ENCODE measurements at places on chromosomes 12 and 14. TPM values are rescaled to one million over a fixed set of nuclear protein-coding genes. Genes with fewer than 3 reads are reported as not detected.

DNA sequence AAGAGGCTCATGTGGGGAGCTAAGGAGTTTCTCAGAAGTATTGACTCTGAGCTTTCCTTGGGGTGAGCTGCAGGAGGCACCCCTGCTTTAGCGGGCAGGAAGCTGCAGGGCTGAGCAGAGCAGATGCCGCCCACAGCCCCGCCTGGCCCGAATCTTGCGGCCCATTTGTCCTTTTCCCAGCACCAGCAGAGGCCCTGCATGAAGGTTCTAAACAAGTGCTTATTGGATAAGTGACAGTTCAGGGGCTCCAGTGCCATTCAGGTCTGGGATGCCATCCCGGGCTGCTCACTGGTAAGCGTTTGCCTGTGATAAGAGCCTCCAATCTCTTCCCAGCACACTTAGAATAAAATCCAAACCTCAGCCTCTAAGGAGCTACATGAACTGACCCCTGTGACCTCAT is 11.4 kb downstream of the RILPL1 start:
- no peak for DNase-seq

GRCh38 chr14:65349100-65349499 is 63.4 kb upstream of the FUT8 start:
- no peak for DNase-seq

- no peak for DNase-seq
Observed at GRCh38 chr14:93655078-93655750, 133.1 kb downstream of the PRIMA1 start.

DNA sequence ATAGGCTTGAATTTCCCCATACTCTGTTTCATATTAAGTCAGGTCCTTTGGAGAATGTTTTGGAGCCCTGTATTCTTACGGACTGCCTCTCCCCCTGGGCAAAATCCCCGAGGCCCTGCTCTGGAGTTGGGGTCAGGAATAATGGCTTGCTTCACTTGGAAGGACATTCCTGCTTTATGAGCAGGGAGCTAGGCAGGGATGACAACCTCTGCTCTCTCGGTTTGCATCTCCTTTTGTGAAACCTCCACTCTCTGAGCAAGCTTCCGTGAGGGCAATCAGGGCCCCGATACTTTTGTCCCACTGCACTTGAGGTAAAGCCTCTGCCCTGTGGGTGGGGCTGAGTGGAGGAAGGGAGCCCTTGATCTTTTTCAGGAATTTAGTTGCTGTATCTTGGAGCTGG is 19.3 kb downstream of the OS9 start:
- DNase-seq = peak; percentile 22

DNA sequence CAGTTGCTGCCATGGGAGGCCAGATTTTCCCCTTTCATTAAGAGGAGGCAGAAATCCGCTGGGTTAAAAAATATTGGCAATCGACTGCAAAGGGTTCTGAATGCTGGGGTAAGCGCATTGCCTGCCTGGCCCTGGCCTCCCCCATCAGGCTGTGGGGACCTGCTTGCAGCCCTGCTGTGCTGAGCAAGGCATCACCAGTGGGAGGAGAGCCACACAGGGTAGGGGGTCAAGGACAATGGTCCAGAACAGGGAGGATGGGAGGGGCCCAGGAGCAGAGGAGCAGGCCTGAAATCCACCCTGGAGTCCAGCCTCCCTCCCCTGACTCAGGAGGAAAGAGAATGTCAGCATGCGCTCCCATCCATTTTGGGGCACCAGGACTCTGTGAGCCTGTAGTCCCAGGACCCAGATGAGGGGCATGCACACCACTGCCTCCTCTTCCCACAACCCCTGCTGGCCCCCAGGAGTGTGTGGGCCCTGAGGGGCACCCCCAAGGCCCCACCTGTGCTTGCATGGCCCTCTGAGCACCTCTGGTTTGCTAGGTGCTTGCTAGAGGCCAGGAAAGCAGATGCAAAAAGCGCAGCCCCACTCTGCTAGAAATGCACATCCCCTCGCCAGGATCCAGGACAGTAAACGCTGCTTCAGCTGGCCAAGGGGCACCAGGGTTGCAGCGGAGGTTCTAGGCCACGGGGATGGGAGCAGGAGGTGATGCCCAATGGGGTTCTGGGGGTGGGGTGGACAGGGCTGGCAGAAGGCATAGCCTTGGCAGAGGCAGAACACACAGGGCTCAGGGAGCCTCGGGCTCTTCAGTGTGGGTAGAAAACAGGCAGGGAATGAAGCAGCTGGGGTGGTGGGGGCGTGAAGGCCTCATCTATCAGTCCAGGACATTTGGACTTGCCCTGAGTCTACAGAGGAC is 14.6 kb downstream of the TESC start:
- no peak for DNase-seq

DNA sequence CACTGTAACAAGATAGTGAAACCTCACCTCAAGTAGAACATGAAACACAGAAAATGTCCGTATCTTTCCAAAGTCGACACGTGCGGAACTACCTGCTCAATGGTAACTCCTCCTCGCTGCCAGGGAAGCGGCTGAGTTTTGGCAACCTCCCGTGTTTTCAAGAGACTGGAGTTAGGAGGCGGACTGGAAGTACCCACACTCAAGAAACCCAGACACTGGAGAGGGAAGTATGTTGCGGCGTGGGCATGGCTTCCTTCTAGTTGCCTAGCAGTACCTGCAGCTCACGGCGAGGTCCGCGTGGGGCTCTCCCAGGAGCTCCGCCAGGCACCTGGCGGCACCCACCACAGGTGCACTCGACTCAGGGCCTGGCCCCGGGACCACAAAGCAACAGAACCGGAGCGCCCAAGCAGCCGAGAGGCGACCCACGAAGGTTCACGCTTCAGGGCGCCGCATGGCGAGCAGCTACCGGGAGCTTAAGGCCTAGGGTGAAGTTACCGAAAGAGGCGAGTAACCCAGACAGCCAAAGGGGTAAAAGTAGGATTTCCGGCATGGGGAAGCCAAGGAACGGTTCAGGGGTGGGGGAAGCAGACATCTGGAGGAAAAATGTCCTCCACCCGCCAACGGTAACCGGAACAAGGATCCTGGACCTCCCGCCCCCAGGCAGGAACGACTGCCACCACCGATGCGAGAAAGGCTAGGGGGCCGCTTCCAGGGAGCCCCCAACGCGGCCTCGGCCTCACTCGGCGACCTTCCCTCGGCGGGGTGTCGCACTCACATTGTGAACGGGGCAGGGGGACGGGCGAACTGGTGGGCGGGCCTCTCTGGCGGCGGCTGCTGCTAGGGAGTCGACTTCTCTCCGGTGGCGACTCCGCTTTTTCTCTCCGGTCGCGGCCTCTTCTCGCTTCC is 608 bp downstream of the PTGES3 start:
- DNase-seq = no peak

DNA sequence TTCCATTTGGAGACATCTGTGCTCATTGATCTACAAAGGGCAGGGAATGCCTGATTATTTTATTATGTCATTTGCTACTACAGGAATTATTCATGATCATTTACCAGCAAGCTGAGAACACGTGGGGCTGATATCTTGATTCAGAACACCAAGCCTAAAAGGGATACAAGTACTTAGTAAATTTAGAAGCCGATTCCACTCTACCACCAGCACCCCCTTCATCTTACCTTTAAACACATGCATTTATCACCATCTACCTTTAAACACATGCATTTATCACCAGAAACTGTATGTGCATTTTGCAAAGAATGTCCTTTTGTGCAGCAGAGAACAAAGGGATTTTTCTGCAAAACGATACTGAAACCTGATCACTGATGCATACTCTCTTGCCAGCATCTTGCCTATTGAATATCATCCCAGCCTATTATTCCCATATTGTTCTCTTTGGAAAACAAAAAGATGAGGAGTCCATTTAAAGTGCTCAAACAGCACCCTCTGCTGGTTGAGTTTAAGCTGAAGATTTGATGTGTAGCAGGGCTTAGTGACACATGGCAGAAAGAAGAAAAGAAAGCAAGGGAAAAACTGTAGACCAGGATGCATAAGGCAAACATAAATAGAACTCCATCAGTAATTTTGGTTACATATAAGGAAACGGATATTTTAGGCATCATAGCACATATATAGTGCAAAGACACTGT is 132.6 kb upstream of the PLEKHG7 start:
- no peak for DNase-seq

GRCh38 chr14:102863381-102863780 is 59.1 kb upstream of the AMN start:
- DNase-seq = no peak

DNA sequence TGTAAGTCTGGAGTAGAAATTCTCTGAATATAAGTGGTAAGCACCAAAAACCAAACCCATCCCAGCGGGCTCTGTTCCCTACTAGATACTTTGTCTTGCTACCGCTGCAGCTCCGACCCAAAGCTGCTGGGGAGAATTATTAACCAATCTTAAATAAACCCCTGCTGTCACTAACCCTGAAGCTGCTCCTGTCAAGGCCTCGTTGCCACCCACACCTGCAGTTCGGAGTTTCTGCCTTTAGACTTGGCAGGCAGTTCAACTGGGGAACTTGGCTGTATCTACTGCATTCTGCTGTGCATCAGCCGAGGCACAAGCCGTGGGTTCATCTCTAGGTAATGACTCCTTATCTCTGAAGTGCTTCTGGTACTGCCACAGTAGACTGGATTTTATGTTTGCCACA is 55.5 kb downstream of the PPM1A start:
- DNase-seq = no peak

DNA sequence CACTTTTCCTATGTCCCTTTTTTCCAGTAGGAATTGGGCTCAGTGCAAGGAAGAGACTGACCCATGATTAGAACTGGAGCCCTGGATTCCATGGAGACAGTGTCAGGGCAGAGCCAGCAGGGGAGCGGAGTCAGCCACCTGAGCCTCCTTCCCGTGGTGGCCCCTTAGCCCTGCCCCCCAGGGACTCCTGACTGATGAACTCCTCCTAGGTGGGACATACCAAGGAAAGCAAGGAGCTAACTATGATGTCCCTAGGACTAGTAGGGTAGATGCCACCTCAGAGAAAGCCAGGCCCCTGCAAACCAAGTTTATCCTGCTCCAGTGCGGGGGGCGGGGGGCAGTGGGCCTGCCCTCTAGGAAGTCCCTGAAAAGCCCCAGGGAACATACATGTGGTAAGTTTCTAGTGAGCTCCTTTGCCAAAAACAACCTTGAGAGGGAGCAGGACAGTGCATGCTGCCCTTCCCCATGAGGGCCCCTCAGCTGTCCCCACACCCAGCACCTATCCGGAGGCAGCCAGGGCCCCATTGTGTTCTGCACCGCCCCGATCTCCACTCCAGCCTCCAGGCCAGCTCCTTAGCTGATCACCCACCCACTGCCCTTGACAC is 6.2 kb upstream of the COL2A1 start:
- DNase-seq = no peak

DNA sequence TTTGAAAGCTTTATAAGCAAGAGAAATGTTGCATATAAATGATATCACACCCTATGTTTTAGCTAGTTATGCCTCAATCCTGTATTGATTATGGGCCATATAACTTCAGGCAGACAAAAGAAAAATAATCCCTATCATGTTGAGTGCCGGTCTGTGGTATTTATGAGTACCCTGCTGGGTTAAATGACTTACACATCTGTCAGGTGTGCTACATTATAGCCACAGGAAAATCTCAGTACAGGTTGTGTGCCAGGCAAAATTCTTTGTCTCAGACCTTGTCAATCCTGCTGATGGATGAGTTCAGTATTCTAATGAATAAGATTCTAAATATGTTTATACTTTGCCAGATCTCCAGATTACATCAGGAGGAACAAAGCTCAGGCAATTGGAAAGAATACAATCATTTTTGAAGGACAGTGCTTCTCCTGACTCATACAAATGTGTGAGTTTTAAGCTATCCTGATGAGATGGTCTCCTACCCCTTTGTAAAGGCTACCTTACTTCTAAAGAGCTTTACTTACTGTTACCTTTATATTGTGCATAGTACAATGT is 109.8 kb upstream of the FOXG1 start:
- DNase-seq = no peak

- DNase-seq = no peak
Observed at GRCh38 chr12:67634303-67634761, 14.2 kb upstream of the DYRK2 start.

DNA sequence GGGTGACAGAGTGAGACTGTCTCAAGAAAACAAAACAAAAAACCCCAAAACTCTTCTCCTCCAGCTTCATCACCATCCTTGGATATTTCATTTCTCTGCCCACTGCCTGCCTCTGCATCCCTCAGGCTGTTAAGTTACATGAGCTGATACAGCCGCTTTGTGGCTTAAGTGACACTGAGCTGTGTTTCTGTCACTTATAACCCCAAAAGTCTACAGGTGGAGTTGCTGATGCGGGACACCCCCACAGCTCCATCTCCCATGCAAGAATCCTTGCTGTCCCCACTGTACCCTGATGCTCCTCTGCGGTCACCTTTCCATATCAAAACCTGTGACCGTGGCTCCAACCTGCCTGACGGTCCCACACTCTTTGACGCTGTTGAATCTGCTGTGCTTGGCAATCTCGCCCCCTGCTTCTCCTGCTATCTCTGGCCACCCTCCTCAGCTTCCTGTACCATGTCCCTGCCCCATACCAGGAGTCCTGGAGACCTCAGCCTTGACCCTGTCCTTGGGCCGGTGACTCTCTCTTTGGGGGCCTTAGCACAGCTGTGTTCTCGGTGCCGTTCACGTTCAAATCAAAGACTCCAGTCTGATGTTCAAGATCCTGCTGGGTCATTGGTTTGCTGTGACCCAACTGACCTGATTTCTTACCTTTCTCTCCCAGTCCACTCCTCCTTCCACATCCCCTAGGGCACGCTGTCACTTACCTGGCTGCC is 20.3 kb downstream of the HVCN1 start:
- DNase-seq = no peak

DNA sequence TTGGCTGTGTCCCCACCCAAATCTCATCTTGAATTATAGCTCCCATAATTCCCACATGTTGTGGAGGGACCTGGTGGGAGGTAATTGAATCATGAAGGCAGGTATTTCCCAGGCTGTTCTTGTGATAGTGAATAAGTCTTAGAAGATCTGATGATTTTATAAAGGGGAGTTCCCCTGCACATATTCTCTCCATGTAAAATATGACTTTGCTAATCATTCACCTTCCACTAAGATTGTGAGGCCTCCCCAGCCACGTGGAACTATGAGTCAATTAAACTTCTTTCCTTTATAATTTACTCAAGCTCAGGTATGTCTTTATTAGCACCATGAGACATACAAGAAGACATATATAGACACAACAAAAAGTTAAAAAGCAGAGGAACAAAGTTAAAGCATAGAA is 120.0 kb downstream of the CPNE8 start:
- no peak for DNase-seq

GRCh38 chr12:125467363-125467762 is 402.1 kb downstream of the AACS start:
- DNase-seq = no peak

DNA sequence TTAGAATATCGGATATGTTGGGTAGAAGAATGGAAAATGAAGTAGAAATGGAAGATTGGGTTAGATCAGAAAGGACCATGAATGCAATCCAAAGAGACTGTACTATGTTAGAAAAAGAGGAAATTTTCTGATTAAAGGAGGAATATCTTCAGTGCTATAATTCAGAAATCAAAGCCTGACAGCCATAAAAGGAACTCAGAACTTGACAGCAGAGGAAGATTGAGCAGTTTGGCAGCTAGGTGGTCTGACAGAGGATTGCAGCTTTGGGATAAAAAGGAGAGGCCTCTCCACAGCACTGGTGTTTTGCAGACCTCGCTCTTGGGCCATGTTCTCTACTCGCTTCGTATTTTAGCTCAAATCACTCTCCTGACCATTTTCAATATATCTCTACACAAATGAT is 354.8 kb upstream of the SOX5 start:
- no peak for DNase-seq

The SLC16A7 gene
- total RNA-seq = 11.5 TPM

The ACOT4 gene
- 1.9 TPM for total RNA-seq

The EIF2B1 gene
- 56.5 TPM for total RNA-seq

The CCDC198 gene
- 60.3 TPM for total RNA-seq

The DLK1 gene
- total RNA-seq = 149 TPM

The IL26 gene
- not detected for total RNA-seq
